Activated CD4-positive, alpha-beta T cell treated with anti-CD3 and anti-CD28 coated beads, Interleukin-2, amount 10 ng/mL, durations not matched to agents 24 days and 14 days (primary cell): ENCODE measurements at places on chromosomes 3 and 15. TPM values are rescaled to one million over a fixed set of nuclear protein-coding genes. Genes with fewer than 3 reads are reported as not detected.

DNA sequence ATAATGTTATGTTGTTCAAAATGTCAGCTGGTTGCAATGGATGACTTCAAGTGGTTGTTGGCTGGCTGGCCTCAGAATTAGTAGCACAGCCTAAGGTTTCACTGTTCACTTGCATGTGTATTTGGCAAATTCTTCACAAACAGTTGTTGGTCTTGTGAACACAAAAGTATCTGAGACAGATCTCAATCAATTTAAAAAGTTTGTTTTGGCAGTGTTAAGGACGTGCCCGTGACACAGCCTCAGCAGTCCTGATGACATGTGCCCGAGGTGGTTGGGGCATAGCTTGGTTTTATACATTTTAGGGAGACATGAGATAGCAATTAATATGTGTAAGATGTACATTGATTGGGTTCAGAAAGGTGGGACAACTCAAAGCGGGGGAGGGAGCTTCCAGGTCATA lies 436.0 kb downstream of the AGBL1 start:
- no peak for DNase-seq

Gene SLC24A5
- total RNA-seq = not detected in 2 replicates

DNA sequence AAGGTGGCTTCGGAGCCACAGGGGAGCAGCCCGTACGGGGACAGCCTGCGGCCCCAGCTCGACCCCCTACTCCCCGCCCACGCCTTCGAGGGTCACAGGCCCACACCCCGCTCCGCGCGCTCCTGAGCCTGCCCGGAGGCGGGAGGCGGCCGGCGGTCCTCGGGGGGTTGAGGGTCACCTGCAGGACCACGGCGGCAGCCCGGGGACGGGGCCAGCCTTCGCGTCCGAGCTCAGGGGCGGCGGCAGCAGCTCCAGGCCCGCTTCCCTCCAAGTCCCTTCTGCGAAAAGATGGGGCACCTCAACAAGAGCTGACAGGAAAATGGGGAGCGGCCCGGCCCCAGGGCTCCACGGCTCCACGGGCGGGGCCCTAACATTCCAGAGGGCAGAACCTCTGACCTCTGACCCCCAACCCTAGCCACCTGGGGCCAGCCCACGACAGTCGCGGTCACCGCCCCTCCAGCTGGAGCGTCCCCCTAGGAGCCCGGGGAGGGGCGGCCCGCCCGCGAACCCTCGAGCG lies 428 bp downstream of the LYSMD4 start:
- DNase-seq = no peak

Gene GOLGA8G
- not detected in 2 replicates for total RNA-seq

DNA sequence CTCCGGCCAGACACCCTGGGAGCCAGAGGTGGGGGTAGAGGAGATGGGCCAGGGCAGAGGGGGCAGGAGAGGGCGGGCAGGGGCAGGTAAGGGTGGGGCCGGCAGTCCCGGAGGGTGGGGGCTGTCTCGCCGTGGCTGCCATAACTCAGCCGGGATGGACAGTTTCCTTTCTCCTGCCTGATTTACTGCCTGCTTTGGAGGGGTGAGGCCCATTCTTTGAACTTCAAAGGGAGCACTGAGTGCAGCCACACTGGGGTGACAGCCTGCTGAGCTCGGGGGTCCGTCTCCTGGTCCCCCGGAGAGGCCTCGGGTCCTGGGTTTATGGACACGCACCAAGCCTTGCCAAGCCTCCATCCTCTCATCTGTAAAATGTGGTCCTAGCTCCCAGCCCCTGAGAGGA lies 135.4 kb downstream of the FBLN2 start:
- no peak for DNase-seq

DNA sequence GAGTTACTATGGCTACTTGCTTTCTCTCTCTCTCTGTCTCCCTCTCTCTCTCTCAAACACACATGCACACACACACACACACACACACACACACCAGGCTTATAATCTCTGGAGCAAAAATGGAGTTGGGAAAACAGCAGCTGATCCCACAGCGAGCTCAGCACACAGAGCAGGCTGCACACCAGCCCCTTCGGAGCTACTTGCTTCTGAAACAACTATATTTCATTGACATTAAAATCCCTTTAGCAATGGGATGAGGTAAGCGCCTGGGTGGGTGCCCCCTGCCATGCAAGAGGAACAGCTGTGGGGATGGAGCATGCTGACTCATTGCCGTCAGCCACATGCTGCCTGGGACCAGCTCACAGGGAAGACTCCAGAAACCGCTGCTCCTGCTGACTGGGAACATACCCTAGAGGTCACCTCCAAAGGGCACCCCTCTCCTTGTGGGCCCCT lies 45.7 kb downstream of the B3GNT5 start:
- DNase-seq = no peak

DNA sequence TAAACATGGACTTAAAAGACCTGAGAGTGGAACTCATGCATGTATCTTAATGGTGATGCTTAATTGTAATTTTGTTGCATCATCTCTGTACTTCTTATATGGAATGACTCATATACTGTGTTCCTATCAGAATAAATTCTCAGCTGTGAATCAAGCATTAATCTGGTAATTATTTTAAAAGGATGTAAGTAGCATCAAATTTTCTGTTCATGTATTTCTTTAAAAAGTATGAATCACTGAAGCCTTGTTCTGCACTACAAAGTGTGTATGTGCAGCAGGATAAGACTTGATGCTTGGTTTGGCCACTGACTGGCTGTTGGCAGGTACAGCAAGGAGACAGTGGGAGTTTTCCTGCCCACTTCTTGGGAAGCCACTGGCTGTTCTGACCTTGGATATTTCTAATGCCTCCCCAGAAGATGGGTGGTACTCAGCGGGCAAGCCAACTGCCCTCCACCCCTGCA lies 123.9 kb downstream of the ANO10 start:
- DNase-seq = no peak

GRCh38 chr3:191372122-191372521 lies 41.8 kb upstream of the UTS2B start:
- DNase-seq = no peak

Gene TNFSF10
- total RNA-seq = 71.5 and 77.5 TPM in 2 replicates

Gene GABRR3
- total RNA-seq = 0.05 and 0.12 TPM in 2 replicates

Gene SCAANT1
- not detected in 2 replicates for total RNA-seq
